ENCODE measurements at places on chromosomes 6 and 20.

- DNase-seq: no peak
Observed at GRCh38 chr6:131381052-131381708, 191.8 kb upstream of the ARG1 start.

- DNase-seq: no peak
Observed at GRCh38 chr20:51258582-51259165, 235.8 kb upstream of the KCNG1 start.

- DNase-seq: no peak
Observed at GRCh38 chr6:72376736-72377135, 245.1 kb upstream of the KCNQ5 start.

DNA sequence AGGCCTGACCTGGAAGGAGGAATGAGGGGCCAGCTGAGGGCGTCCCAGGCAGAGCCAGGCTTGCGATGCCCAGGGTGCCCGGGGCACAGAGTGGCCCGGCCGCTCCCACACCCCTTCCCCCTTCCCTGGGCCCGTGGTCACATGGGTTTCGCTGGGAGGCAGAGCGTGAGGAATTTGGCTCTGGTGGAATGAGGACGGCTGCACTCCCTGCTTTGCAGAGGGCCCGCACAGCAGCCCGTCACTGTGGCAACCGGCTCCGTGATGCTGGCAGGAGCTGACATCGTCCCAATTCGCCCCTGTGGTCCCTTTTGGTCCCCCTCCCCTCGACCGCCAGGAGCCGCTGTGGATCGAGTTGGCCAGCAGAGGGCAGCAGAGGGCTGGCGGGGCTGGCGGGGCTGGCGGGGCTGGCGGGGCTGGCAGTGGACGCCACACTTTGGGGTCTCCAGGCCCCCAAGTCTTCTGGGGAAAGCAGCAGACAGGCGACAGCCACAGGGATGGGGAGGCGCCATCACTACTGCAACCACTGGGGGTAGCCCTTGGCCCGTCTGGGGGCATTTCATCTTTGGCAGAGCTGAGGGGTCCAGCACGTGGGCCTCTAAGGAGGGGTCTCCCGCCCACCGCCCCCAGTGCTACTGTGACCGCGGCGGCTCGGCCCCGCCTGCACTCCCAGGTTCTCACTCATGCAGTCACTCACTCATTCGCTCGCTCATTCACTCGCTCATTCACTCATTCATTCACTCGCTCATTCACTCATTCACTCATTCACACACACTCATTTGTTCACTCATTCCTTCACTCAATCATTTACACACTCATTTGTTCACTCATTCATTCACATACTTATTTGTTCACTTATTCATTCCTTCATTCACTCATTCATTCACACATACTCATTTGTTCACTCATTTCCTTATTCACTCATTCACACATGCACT, 49.7 kb upstream of the BHLHE23 start:
- DNase-seq: no peak

GRCh38 chr20:41165001-41165882, 27.9 kb downstream of the PLCG1 start:
- DNase-seq: no peak

- DNase-seq: no peak
Observed at GRCh38 chr6:149830731-149831307, 33.3 kb downstream of the LRP11 start.

DNA sequence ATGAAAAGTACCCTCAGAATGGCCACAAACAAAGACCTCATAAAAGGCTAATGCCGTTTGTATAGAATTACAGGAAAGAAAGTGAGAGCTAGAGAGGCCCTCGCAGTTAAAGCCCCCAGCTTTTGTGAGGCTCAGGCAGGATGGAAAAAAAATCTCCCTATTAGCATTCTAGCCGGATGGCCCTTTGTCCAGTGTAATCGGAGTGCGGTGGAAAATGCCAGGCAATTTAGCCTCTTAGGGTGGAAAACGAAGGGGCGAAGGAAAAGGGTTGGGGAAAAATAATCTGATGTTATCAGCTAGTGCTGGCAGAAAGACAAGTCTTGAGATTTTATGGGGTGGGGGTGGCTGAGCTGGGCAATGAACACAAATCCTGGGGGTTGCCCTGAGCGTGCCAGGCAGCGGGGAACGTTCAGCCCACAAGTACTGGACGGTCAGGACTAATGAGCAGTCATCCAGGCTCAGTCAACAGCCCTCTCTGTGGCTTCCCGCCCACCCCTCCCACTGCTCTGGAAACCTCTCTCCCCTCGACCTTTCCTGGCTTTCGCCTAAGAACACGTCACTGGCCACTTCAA, 92.4 kb downstream of the PSMG4 start:
- DNase-seq: no peak

GRCh38 chr6:44855562-44856411, 468.3 kb downstream of the CDC5L start:
- no peak for DNase-seq

- no peak for DNase-seq
Observed at GRCh38 chr6:15058200-15059061, 187.4 kb upstream of the JARID2 start.

DNA sequence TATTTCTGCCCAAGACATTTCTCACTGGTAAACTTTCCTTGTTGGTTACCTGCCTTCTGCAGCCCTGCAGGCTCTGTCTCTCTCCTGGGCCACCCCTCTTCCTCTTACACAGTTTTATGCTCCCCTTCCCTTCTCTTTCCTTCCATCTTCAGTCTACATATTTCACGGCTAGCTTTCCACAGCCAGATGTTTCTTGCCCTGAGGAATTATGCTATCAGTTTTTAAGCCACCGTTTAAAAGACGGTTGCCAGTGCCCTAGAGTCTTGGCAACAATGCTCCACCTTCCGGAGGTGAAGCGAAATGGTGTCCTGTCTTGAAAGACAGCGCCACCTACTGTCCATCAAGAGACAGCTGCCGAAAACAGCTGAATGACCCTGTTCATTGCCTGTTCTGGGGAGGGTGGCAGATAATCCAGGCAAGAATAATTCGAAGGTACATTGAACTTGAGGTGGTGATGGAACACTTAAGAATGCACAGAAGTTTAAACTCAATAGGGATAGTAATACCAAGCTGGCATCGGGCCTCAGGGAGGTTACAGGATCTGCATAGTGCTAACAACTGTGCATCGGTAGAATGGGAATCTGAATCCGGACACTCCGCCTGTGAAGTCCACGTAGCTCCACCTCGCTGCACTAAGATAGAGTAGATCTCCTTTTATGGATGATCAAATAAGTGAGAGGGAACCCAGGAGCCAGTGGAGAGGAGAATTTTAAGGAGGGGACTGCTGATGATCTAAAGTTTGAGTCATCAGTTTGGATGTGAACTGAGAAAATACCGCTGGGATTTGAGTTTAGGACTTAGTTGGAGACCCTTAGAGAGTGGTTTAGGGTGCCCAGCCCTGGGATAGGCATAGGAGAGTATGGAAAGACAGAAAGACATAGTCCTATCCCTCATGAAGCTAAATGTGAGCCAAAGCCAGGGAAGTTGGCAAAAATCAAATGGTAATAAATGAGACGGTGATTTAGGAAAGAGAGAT, 4.8 kb upstream of the TRIM40 start:
- peak; percentile 39 for DNase-seq

GRCh38 chr6:79404677-79405076, 132.6 kb downstream of the LCA5 start:
- DNase-seq: no peak

- no peak for DNase-seq
Observed at GRCh38 chr20:37896932-37897548, 5.9 kb upstream of the VSTM2L start.

DNA sequence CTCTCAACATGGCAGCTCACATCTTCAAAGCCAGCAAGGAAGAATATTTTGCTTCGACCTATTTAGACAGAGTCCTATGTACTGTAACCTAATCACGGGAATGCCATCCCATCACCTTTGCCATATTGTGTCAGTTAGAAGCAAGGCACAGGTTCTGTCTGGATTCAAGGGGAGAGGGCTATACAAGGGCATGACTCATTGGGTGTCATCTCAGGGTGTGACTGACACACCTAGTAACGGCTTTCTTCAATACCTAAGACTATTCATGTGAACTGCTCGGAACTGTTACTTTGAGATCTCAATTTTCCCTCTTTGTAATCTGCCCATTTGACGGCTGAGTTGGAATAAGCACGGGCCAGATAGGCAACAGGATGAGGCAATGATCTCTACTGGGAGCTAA, 135.6 kb upstream of the HDGFL1 start:
- no peak for DNase-seq

DNA sequence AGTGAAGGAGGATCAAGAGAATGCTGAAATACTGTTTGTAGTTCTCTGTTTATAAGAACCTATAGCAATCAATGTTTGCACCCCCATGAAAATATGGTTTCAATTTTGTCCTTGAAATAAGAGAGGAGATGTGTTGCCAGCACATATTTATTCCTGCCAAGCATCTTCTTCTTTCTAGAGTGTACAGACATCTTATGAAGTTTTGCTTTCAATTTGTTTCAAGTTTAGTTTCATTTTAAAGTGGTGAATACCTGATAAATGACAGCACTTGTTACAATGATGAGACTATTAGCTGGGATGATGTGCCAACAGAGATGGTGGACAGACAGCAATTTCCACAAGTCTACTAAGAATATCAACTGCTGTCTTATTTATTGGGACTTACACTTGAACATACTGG, 39.2 kb upstream of the CENPW start:
- no peak for DNase-seq

DNA sequence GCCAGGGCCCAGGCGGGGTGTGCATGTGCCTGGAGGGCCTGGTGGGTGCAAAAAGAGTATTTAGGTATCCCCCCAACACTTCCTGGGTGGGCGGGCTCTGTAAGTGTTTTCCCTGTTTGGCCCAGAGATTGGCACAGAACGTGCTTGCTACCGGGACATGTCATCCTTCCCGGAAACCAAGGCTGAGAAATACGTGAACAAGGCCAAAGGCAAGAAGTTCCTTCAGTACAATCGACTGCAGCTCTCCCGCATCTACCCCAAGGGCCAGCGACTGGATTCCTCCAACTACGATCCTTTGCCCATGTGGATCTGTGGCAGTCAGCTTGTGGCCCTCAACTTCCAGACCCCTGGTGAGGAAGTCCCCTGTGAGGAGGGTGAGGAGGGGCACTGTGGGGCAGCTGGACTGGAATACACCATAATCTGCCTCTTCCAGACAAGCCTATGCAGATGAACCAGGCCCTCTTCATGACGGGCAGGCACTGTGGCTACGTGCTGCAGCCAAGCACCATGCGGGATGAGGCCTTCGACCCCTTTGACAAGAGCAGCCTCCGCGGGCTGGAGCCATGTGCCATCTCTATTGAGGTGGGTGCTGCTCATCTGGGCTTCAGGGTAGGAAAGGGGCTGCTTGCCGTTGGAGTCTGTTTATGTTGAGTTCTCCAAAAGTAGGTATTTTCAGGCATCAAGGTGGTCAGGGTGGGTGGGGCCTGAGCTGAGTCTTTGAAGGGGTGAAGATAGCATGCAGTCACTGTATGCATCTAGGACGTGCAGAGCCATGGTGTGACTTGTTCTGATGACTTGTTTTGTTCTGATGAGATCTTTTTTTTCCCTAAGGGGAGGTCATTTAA, 35.2 kb downstream of the PLCG1 start:
- DNase-seq: no peak

DNA sequence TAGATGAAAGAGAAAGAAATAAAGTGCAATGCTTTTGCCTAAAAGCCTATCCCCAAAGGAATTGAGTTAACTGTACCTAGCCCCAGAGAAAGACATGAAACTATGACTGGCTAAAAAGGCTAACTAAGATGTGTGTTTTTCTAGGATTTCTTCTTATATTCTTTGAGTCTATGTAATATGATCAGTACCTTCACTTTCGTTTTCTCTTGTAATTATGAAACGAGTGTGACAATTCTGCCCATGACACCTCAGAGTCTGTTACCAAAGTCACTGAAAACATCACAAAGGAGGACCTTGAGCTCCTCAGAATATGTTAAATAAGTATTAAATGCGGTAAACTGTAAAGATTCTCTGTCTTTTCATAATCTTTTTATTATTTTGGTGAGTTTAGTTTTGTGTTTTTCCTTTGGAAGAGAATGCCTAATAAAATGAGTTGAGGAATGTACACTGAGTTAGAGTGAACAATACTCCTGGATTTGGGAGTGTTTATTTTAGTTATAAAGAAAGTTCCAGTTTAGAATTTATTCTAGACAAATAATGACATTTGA, 141.3 kb downstream of the FUT9 start:
- DNase-seq: no peak

GRCh38 chr6:163721922-163722692, 307.6 kb downstream of the QKI start:
- DNase-seq: no peak

DNA sequence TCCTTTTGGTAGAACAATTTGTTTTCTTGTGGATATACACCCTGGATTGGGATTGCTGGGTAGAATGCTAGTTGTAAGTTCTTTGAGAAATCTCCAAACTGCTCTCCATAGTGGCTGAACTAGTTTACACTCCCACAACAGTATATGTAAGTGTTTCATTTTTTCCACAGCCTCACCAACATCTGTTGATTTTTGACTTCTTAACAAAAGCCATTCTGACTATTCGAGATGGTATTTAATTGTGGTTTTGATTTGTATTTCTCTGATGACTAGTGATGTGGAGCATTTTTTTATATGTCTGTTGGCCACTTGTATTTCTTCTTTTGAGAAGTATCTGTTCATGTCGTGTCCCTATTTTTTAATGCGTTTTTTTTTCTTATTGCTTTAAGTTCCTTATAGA, 444.1 kb downstream of the CBLN4 start:
- DNase-seq: no peak

DNA sequence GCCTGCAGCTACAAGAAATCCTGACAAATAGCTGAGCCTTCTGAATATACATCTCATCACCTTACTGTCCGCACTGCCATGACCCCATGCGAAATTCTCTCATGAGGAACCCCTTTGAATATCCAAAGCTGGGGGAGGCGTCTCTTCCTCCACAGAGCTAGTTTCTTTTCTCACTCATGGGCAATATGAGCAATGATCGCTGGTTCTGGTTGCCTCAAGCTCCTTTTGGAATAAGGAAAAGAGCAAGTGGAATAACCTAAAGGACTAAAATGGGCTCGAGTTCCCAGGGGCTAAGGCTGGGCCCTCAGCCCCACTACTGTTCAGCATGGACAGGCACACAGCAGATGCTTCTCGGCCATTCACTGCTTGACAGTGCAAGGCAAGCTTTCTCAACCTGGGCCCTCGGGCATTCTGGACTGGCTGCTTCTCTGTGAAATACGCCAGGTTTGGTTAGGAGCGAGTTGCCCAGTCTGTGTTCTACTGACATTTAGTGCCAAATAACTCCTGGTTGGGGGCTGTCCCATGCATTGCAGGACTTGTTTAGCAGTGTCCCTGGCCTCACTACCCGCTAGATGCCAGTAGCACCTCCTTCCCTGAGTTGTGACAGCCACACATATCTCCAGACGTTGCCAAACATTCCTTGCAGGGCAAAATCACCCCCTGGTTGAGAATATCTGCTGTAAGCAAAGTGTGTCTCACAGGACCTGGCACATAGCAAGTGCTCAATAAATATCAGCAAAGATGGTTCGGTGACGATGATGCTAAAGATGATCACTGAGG, 156.8 kb downstream of the CEBPB start:
- no peak for DNase-seq

DNA sequence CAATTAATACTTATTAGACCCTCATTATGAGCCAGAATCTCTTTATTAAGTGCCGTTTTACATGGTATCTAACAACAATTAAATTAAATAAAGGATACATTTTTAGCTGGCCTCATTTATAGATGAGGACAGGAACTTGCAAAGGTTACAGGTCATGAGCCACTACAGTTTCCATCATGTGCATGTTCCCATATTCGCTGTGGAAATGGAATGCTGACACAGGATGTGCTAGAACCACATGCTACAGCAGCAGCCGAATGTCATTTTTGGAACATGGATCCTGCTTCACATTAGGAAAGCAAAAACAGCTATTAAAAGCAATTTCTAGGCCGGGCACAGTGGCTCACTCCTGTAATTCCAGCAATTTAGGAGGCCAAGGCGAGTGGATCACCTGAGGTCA, 5.9 kb downstream of the SLC18B1 start:
- no peak for DNase-seq

- no peak for DNase-seq
Observed at GRCh38 chr20:34569598-34569997, 11.1 kb downstream of the MAP1LC3A start.

All from activated CD4-positive, CD25-positive, alpha-beta regulatory T cell (primary cell).